ENCODE measurements at places on chromosomes 3 and 15.

DNA sequence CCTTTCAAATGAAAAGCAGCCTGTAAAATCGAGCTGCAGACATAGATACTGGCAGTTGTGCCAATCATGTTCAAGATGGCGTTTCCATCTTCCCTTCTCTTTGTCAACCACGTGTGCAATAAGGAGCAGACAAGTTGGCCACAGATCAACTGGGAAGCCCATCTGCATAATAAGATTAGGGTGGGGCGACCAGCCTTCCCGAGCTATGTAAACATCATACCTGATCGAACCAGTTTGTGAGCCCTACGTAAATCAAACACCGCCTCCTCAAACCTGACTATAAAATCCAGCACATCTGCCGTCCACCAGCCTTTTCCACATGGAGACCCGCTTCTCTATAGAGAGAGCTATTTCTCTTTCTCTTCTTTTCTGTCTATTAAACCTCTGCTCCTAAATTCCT, 37.2 kb downstream of the TRIM42 start:
- no peak for DNase-seq

DNA sequence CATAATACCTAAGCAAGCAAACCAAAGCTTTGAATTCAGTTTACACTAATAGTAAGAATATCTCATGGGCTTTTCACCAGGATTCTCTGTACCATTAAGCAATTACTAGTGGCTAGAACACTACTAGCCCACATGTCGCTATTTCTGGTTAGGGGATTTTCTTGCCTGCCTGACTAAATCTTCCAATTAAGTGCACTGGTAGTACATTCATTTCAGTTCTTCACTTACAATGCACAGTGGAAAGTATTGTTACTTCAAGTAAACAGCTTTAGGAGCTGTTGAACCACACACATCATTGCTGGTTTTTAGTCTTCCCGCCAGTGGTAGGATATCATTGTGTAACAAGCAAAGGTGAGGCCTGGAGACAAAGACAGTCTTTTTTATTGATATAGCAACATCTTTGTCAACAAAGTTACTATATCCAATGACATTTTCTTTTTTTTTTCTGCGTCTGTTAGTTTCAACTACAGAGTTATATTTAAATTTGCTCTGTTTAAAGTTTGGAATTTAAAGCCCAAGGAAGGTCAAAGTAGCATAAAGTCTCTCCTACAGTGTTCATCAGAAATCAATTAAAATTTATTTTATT, 826.8 kb upstream of the NR2F2 start:
- DNase-seq, result no peak

DNA sequence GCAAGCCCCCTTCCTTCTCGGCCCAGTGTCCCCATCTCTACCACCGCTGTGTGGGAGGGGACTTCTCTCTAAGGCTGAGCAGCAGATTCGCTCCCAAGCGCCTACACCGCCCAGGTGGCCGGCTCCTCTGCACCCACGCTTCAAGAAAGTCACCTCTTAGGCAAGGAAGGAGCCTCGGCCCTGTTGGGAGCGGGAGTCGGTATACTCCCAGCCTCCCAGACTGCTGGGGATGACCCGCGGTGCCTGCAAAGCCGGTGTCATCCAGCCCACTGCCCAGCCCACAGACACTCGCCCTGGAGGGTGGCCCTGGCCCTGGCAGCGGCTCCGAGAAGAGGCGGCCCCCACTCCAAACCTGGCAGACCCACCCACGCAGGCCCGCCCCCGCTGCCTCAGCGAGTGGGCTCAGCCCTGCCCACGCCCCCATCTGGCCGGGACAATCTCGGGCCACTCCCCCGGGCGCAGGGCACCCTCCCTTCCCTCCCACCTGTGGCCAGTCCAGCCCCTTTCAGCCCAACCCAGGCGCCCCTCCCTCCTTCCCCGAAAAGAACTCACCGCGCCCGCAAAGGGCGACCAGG, 396 bp downstream of the CHRNB4 start:
- DNase-seq, result no peak

- no peak for DNase-seq
Observed at GRCh38 chr15:56371495-56372147, 6.4 kb downstream of the TEX9 start.

DNA sequence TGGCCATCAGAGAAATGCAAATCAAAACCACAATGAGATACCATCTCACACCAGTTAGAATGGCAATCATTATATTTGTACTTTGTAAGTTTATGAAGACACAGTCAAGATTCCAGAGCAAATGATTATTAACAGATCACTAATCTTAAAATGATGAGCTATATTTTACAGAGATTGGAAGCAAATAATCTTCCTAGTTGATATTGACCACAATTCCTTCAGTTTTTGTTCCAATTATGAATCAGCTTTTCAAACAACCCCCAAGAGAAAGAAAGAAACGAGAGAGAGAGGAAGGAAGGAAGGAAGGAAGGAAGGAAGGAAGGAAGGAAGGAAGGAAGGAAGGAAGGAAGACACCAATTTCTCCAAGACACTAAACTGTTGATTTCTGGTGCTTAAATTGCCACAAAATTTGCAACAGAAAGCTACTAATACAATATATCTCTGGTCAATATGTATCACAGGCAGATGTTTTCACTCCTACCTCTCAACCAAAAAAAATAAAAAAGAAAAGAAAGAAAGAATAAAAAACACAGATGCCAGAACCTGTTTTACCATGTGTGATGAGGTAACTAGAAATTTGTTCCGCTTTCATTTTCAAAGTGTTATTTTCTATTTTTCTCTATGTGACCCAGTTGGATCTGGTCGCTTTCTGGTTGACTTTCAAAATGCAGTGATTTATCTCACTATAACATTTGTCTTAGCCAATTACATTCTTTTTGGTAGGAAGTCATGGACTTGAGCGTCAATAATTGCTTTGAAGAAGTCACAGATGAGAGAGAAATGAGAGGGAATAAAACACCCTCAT, 1609.6 kb downstream of the SI start:
- no peak for DNase-seq

DNA sequence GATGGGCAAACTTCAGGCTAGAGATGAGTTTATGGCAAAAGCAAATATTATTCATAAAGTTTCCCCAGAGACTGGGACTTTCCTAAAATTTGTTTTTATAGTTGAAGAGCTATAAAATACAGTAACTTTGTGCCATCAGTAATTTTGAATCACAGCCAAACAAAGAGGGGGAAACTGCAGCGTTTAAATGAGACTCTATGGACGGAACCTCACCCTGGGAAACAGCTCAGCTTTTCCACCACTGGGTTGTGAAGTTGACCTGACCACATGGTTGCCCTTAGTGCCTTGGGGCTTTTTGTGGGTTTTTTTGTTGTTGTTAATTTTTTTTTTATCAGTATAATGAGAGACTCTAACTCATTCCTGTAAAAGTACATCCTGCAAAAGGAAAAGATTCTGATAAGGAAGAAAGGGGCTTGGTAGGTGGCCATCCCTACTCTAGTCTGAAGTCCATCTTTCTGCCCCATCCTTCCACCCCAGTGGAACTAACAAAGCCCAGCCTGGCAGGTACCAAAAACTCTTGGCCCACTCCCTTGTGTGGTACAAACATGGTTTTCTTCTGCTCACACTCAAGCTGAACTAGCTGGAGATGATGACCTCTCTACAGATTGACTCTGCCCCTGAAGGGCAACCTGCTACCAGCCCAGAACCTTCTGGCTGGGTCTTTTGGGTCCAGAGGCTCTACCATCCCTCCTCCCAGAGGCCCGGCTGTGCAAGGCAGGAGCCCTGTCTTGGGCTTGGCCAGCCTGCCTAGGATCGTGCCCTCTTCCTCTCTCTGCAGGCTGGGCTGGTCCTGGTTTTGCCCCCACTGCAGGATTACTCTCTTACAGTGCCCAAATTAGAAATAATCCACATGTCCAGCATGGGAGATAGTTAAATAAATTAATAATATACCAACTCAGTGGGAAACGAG, 41.2 kb downstream of the RLBP1 start:
- DNase-seq, result peak; percentile 62

GRCh38 chr15:43789409-43789808, 2.7 kb upstream of the SERF2 start:
- no peak for DNase-seq

GRCh38 chr3:134636406-134636805, 14.4 kb downstream of the KY start:
- DNase-seq, result no peak

GRCh38 chr3:31968369-31968926, 12.6 kb downstream of the OSBPL10 start:
- DNase-seq, result no peak

DNA sequence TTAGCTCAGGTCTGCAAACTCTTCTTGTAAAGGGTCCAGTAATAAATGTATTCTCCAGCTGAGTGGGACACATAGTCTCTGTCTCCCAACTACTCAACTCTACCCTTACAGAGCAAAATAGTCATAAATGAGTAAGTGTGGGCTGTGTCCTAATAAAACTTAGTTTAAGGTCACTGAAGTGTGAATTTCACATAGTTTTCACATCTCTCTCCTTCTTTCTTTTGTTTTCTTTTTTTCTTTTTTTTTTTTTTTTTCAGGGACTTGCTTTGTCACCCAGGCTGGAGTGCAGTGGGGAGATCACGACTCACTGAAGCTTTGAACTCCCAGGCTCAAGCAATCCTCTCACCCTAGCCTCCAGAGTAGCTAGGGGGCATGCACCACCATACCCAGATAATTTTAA, 1.9 kb upstream of the ACTL6A start:
- no peak for DNase-seq

DNA sequence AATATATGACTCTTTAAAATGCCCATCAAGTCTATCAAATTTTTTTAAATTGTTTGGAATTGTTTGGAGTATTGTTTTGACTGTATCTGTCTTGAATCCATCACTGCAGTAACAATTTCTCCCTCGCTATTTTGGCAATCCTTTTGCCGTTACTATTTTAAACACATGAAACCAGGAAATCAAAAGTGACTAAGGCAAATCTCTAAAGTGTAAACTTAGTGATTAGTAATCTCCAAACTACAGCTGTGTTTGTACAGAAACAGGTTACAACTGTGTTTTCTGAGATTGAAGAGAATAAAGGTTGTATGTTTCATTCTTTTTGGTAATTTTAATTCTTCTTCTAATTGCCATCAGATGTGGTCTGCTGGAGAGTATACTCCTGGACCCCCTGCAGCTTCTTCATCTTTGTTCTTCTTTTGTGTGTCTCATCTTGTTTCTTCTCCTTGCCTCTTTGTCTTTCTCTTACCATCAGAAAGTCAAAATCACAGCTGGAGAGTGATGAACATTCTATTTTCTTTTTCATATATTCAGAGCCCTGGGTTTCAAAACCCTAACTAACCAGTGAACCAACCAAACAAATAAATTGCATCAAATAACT, 465.4 kb downstream of the RBMS3 start:
- no peak for DNase-seq

DNA sequence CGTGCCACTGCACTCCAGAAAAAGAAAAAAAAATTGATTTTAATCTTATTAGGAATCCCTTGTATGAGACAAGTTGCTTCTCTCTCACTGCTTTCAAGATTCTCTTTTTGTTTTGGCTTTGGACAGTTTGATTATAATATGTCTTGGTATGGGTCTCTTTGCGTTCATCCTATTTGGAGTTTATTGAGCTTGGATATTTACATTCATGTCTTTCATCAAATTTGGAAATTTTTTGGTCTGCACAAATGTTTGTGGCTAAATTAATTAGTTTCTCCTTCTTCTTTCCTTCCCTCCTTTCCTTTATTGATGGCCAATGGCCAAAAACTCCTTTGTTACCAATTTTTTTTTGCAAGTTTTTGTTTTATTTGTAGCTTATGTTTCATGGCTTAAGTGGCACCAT, 28.1 kb upstream of the SELENOK start:
- no peak for DNase-seq

GRCh38 chr3:37229740-37230139, 55.4 kb upstream of the LRRFIP2 start:
- no peak for DNase-seq

DNA sequence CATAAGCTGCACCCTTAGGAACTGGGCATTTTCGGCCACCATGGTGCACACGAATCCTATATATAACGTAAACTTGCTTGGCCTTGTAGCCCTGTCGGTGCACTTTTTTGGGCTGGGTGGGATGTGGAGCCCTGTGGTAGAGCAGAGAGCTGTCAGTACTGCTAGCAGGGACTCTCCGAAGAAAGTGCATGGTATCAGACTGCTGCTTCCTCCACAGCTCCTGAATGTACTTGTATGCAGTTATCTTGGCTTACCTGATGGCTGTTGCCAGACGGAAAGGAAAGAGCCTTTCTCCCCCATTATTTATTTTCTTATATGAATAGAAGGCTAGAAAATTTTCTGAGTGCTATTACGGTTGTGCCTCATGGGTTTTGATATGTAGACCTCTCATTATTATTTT, 8.4 kb downstream of the GALK2 start:
- DNase-seq, result no peak

DNA sequence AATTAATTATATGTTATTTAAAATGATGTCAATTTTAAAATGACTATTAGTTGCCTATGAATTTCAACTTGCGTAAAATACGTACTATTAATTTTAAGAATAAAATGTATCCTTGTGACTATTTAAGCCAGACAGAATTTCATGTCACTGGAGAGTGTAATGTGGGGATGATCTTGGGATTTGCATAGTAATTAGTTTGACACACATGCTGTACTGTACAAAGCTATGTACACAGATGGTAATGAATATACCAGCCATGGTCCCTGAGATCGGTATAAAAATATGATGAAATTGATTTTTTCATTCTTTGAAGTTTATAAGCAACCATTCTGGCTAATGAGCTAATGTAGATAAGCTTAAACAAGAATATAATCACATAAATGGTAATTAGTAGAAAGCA, 134.4 kb upstream of the ROBO1 start:
- DNase-seq, result no peak

- no peak for DNase-seq
Observed at GRCh38 chr15:48001393-48002039, 119.3 kb upstream of the SLC24A5 start.

All from stimulated activated CD8-positive, alpha-beta memory T cell treated with anti-CD3 and anti-CD28 coated beads, Interleukin-15, amount 100 ng/mL, for 48 hours (primary cell).